Prostate gland (tissue), 2 donors: ENCODE measurements at places on chromosomes 5 and 9.

- DNase-seq = no peak
Observed at GRCh38 chr9:86965636-86966395, 18.5 kb upstream of the GAS1 start.

DNA sequence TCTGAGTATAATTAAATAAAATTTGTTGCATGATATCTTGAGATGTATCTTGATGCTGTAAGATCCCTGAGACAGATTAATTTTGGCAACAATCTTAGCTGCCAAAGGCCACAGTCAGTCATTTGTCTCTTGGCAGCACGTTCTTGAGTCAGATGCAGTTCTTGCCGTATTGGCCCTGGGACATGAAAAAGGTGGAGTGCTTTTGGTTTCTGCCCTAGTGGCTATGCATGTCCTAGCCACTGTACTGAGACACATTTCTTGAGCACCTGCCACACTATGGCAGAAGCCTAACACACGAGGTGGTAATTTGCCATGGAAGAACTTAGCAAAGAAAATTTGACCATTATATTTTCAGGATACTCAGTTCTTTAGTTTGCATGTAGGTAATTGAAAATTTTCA, 45.0 kb upstream of the PHF2 start:
- no peak for DNase-seq

GRCh38 chr5:9775339-9775738, 145.2 kb upstream of the TAS2R1 start:
- DNase-seq = no peak

DNA sequence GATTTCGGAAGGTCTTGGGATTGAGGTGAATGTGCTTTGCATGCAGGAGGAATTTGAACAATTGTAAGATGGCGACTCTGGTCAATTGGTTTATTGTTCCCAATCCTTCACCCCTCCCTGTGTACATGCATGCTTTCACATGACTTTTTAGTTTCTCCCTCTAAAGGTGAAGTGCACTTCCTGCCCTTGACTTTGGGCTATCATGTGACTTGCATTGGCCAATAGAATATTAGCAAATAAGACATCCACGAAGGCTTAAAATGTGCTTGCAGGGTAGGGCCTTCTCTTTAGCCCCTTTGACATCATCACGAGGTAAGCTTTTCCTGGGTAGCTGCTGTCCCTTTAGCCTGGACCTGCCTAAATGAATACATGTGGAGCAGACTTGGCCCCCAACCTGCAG, 8.1 kb upstream of the ZBTB43 start:
- no peak for DNase-seq

- DNase-seq = no peak
Observed at GRCh38 chr9:121071756-121072421, 2.9 kb upstream of the CNTRL start.

- DNase-seq = peak; percentile 41
Observed at GRCh38 chr9:95316794-95317118, 753 bp downstream of the FANCC start.

GRCh38 chr9:21862871-21863270, 60.4 kb downstream of the MTAP start:
- DNase-seq = no peak

DNA sequence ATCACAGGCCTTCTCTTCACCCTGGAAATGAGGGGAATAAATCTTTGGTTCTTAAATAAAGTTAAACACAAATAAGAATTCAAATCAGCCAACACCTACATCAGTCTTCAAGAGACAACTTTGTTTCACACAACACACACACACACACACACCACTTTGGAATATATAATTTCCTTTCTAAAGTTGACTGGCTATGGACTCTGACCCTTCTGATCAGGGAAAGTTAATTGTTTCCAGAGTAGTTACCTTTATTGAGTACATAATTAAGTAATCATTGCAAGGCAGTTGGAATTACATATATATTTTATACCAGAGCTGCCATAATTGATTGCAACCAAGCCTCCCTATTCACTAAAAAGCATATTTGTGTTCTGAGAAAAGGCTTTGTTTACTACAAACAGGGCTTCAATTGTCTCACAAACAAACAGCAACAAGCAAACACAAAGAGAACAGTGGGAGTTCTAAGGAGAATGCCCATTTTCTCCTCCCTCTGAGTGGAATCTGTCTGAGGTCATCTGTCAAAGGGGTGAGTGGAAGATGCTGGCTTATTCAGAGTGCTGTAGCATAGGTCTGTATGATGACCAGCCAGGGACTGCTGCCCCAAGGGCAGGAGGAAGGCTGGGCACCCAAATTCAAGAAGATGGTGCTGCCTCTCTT, 136.6 kb downstream of the SEMA6A start:
- DNase-seq = no peak

DNA sequence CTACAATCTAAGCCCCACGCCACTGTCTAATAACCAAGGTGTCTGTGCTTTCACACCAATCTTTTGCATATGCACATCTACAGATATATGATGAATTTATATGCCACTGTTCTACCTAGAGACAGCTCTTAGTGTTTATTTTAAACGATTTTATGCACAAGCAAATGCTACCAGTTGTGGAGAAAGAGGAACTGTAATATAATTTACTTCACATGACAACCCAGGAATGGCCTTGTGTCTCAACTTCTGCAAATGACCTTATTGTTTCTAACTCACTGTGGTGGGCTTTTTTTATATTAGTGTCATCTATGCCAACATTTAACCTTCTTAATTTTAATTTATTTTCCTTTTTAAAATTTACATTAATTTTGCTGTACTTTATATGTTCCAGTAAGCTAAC, 531.1 kb upstream of the TLE4 start:
- DNase-seq = no peak

- DNase-seq = no peak
Observed at GRCh38 chr9:10009401-10009800, 603.4 kb downstream of the PTPRD start.

DNA sequence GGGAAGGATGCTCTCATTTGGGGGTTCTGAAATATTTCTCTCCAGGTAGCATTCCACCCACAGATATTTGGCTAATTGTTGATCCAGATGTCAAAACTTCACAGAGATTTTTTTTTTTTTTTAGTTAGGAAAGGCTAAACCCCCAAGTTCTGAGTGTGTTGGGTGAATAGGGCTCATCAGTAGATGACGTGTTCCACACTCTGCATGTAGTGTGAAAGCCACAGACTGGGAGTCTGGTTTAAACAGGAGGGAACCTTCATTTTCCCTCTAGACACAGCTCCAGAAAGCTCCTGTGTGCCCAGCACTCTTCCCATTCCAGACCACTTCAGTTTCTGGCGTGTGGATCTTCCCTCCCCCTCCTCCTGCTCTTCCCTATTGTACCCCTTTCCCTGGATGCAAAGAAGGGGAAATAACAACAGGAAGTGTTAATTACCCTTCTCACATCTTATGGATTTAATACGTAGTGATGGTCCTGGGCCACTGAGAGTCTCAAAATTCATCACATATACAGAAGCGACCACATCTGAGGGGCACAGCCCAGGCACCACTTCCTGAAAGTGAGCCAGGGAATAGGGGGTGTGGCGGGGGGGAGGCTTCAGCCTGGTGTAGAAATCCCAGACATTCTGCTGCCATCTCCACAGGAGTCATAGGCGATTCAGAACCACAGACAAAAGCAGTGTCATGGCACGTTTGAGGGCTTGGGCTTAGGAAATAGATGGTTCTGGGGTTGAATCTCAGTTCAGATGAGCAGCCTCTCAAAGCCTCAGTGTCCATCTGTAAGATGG, 65.1 kb downstream of the DAP start:
- no peak for DNase-seq

GRCh38 chr5:466661-467310, 23.8 kb downstream of the EXOC3 start:
- no peak for DNase-seq

GRCh38 chr9:137355761-137356365, 53.8 kb upstream of the NRARP start:
- DNase-seq = no peak

DNA sequence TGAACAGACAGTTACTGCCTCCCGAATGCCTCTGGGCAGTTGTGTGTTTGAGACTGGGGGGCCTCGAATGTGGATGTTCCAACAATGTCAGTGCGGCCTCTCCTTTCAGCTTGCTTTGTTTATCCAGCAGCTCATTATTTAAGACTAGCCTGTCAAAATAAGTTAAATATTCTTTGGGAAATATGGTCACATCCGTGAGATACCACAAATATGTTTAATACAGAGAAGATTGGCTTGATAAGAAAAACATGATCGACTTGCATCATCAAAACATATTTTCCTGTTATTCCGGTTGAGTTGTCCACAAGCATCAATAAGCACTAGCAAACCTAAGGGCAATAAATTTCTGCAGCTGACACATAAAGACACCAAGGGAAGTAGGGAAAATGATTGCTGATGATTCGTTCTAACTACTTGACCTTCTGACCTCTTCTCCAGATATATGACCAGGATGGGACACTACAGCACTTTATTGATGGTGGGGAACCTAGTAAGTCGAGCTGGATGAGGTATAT, 66.5 kb downstream of the PRDM6 start:
- peak; percentile 26 for DNase-seq

DNA sequence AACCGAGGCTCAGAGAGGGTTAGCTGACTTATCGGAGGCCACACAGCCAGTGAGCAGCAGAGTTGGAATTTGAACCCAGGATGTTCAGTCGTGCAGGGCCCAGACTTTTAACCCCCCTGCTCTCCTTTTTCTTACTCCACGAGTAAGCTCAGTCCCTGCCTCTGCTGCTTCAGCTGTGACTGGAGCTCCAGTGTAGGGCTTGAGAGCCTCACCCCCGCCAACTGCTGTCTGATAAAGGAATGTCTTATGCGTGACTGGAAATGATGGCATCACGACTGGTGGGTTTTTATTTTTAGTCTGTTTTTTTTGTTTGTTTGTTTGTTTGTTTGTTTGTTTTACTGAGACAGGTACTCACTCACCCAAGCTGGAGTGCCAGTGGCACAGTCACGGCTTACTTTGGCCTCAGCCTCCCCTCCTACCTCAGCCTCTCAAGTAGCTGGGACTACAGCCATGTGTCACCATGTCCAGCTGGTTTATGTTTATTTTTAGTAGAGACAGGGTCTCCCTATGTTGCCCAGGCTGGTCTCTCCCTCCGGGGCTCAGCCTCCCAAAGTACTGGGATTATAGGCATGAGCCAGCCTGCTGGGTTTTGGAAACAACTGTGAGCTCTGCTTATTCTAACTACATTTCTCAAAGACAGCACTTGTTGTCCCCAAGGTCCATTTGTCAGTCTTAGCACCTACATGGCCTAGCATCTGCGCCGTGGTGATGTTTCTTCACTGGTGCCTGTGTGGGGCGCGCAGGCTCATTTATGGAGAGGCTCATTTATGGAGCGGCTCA, 52.5 kb upstream of the NCS1 start:
- DNase-seq = no peak

- DNase-seq = no peak
Observed at GRCh38 chr5:174828804-174829510, 104.6 kb downstream of the MSX2 start.

- DNase-seq = no peak
Observed at GRCh38 chr9:70020217-70020616, 23.4 kb upstream of the MAMDC2 start.

DNA sequence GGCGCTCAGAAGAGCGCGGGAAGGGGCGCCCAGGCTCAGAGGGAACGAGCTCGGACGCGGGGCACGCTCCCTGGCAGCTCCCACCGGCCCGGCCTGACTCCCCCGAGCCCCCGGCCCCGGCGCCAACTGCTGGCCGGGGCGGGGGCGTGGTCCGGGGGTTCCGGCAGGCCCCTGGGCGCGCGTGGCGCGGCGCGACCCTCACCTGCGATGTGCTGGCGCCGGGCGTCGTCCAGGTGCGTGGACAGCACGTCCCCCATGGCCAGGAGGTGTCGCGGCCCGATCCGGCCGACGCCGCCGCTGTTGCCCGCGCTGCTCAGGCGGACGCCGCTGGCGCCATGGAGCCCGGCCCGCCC, 43.5 kb upstream of the STXBP1 start:
- no peak for DNase-seq
